ENCODE measurements at places on chromosomes 5 and 9.

DNA sequence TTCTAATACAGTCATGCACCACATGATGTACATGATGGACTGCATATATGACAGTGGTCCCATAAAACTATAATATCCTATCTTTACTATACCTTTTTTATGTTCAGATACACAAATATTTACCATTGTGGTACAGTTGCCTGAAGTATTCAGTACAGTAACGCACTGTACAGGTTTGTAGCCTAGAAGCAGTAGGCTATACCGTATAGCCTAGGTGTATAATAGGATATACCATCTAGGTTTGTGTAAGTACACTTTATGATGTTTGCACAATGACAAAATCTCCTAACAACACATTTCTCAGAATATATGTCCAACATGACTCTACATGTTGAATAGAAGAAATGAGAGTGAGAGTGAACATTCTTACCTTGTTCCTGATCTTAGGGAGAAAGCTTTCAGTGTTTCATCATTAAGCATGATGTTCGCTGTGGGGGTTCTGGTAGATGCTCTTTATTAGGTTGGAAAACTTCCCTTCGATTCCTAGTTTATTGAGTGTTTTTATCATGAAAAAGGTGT, 31.8 kb downstream of the AMBP start:
- DNase-seq: no peak

- DNase-seq: no peak
Measured at GRCh38 chr9:15307523-15307841, 466 bp upstream of the TTC39B start.

- no peak for DNase-seq
Measured at GRCh38 chr5:134554319-134555222, 29.1 kb downstream of the JADE2 start.

- no peak for DNase-seq
Measured at GRCh38 chr5:66406761-66407336, 189.3 kb upstream of the MAST4 start.

DNA sequence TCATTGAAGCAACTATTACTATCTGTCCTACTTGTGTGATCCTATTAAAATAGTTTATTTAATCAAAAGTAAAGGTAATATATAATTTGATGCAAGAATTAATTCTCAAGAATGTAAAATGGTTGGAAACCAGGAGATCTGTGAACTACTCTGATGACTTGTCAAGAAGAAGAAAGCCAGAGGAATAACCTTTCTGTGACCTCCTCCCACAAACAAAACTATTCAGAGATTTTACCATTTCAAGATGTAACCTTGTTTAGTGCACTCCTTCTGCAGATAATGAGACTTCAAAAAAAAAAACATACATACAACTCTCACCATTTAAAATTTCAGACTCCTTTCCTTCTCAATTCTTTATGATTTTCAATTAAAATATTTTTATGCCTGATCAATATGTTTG, 79.5 kb downstream of the RFX3 start:
- DNase-seq: no peak
